NCI-H524 (cell line): ENCODE measurements at places on chromosomes 13 and 19.
A peak's percentile ranks its signal among the peaks of the same experiment; 100 is the strongest.

DNA sequence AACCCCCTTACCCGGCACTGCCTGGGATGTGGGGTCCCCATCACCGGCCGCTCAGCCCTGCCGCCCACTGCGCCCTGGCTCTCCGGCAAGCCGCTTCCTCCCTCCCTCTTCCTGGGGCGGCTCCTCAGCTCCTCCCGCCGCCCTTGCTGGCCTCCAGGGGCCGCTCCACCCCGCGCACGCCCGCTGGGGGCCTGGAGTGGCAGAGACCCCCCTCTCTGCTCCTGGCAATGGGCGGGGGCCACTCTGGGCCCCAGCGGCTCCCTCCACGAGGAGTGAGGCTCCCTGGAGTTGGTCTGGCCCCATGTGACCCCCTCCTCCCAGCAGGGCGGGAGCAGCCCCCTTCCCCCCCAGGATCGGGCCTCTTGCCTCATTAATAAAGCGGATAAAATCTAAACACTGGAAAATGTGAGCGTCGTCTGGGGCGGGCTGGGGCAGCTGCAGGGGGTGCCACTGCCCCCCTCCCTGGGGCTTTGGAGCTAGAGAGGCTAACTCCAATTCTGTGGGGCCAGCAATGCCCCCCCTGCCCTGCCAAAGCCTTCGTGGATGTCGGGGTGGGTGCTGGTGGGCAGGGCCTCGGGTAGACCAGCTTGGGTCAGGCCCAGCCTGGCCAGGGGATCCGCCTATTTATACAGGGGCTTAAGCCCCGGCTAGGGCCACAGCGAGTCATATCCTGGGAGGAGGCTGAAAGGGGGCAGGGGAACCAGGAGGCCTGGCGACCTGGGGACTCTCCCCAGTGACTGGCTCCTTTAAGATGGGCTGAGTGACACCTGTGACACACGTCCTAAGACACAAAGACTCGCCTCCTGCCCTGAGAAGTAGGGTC is at the start of gene PTGER1:
Gene PTGER1, minus strand, starts transcription at position 104 of the 823 bp plus-strand sequence. CDS start 1,034 bp downstream, outside the sequence.
- DNase-seq = peak; percentile 29

GRCh38 chr13:104750377-104750776 is 1684.2 kb upstream of the SLC10A2 start:
- no peak for DNase-seq

GRCh38 chr19:3459965-3460582 is 20.3 kb downstream of the SMIM24 start:
- DNase-seq = no peak

- no peak for DNase-seq
Observed at GRCh38 chr13:45396533-45397095, 21.6 kb downstream of the SLC25A30 start.

DNA sequence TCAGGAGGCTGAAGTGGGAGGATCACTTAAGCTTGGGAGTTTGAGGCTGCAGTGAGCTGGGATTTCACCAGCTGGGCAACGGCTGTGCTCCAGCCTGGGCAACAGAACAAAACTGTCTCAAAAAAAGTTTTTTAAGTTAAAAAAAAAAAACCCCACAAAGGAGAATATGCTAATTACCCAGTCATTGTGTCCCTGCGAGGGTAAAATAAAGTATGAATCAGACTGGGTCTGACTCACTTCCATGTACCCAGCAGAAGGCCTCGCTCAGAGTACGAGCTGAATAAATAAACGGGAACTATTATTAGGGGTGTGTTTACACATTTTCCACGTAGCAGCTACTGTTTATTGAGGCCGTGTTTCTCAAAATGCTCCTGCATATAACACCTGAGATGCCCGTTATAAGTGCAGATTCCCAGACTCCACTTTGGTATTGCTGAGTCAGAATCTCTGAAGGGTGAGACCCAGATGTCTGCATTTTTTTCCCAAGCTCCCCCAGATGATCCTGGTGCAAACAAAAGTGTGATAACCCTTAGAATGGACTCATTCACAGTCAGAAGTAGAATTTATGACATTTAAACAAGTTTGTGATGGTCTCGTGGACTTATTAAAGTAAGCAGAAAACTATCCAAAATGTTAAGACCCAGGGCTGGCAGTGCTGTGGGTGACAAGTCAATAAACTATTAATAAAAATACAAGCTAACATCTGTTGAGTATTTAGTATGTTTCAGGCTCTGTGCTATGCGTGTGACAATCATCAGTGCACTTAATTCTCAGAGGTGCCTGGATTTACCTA is 28.2 kb downstream of the KCNC3 start:
- no peak for DNase-seq

- DNase-seq = no peak
Observed at GRCh38 chr13:114334305-114335053, 20.2 kb downstream of the CHAMP1 start.

DNA sequence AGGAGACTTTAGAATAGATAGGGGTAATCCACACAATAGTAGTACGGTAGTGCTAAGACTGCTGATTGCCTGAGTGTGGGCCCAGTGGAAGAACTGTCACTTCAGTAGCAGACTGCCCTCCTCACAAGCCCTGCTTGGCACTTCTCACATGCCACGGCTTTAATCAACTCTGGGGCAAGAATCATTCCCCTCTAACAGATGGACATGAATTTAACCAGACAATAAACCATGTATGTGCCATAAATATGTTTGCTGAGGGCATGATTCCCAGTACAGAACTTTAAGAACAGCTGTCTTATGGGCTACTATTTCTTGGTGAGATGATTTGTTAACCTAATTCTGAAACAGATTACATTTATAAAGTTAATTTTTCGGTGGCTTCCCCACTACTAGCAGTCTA is 22.0 kb downstream of the DPY19L3 start:
- peak; percentile 51 for DNase-seq

GRCh38 chr13:34085204-34085603 is 267.3 kb downstream of the RFC3 start:
- DNase-seq = no peak

DNA sequence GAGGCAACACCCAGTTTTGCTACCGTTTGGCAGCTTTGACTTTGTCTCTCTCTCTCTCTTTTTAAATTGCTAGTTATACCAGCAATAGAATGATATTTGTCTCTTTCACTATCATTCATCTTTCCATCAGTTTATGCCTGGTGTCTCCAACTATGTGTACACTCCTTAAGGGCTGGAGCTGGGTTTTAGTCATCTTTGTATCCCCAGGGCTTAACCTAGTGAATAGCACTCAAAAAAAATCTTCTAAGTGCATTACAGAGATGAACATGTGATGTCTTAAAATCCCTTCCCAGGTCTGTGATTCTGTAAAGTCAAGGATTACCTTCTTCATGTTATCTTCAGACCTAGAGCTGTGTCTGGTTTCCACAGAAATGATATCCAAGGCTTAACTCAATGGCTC is 7.8 kb upstream of the UBL3 start:
- no peak for DNase-seq

GRCh38 chr19:16041991-16042386 is 34.3 kb upstream of the TPM4 start:
- no peak for DNase-seq

- no peak for DNase-seq
Observed at GRCh38 chr13:23985060-23985459, 87.8 kb upstream of the C1QTNF9B start.

- DNase-seq = no peak
Observed at GRCh38 chr19:2547721-2548120, 71.8 kb downstream of the GADD45B start.

DNA sequence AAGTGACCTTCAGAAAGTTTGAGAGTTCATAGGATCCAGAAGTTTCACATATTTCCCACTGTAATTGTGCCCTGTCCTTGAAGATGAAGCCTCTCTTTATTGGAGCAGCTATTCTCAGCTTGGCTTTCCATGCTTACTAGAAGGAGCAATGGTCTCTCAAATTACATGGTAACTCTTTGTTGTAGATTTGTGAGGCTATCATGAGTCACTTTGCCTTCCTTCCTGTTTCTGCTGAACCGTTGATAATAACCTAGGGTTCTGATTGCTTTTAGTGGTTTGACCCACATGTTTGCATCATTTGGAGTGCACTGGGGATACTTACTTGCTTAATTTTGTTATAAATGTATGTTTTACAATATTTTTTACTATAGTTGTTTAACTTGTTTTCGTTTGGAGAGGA is 772.9 kb upstream of the SLITRK6 start:
- no peak for DNase-seq

GRCh38 chr13:45064889-45065288 is 55.4 kb upstream of the GTF2F2 start:
- no peak for DNase-seq

DNA sequence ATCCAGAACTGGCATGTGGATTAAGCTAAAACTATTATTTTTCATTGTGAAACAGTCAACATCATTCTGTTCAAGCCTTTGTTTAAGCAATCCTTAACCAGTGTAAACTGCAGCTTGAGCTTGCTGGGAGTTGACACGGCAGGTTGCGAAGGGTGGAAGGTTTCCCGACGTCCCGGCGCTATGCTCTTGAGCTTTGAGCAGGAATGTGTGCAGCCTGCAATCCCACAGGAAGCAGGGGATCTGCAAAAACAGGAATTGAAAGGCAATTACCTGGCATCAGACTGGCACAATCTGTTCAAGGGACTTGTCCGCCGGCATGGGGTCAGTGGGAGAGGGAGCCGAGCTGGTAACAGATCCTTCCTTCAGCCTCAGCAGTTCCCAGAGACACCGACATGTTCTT is 586.7 kb upstream of the SGCG start:
- no peak for DNase-seq

DNA sequence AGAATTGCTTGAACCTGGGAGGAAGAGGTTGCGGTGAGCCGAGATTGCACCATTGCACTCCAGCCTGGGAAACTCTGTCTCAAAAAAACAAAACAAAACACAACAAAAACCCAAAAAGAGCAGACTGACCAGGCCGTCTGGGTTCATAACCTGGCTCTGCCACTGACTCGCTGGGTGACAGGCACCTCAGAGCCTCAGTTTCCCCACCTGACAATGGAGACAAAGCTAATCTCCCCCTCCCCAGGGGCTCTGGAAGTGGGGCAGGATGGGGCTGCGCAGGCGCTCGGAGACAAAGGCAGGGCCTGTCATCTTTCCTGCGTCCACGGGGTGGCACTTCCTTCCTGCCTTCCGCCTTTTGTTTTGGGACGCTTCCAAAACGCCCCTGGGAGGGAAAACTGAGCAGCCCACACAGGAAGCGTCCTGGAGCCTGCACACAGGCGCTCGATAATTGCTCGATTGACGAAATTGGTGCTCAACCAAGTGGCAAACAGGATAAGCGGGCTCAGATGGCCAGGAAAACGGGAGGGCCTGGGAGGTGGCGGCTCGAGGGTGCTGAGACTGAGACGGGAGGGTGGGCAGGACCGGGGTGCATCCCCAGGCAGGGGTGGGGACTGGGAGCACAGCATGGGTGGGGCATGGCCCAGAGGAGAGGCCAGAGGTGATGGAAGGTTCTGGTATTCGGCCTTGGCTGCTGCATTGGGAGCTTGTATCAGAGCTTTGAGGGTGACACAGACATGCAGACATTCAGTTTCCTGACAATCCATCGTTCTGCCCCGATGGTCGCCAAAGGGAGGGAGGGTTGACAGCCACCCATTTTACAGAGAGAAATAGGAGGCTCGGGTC is 17.8 kb downstream of the SPC24 start:
- peak; percentile 75 for DNase-seq

DNA sequence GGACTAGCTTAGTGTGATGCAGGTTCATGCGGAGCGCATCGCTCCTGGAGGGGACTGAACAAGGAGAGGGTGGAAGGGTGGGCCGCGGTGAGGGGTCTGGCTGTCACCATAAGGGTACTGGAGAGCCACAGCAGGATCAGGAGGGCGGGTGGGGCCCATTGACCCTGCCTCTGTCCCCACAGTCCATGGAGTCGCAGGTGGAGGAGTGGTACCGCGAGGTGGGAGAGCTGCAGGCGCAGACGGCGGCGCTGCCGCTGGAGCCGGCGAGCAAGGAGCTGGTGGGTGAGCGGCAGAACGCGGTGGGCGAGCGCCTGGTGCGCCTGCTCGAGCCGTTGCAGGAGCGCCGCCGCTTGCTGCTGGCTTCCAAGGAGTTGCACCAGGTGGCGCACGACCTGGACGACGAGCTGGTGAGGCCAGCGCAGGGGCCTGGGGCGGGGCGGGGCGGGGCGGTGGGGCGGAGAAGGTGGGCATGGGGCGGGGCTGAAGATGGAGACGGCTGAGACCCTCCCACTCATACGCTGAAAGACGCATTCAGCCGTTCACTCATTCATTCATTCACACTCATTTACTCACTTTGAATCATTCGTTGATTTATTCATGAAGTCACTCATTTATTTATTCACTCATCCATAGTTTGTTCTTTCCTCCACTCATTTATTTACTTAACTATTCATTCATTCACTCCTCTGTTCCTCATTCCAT is 27.5 kb upstream of the SHKBP1 start:
- peak; percentile 90 for DNase-seq

GRCh38 chr19:29277102-29277501 is 64.2 kb upstream of the UQCRFS1 start:
- DNase-seq = no peak

GRCh38 chr19:55443045-55443823 is at the start of gene SHISA7:
Gene SHISA7 (minus strand): TSS chr19:55443300. CDS start chr19:55442863, 437 bp downstream.
- no peak for DNase-seq

GRCh38 chr19:2500156-2500555 is 24.2 kb downstream of the GADD45B start:
- no peak for DNase-seq

DNA sequence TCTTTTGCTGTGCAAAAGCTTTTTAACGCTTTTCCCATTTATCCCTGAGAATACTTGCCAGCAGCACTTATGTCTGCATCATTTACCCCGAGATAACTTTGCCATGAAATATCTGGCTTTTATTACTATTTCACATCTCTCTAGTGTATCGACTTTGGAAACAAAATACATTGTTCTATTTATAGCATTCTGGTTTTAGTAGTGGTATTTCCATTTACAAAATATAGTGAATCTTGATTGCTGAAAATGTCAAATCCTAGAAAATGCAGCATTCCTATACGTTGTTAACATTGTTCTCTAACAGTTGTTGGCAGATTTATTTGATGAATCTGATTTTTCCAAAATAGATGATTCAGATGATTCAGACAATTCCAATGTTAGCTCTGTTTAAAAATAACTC is 189.3 kb upstream of the SPRY2 start:
- DNase-seq = no peak

GRCh38 chr19:40471111-40471510 is 4.3 kb downstream of the SPTBN4 start:
- no peak for DNase-seq

GRCh38 chr13:20332361-20333096 is 100.4 kb upstream of the GJB6 start:
- DNase-seq = no peak

DNA sequence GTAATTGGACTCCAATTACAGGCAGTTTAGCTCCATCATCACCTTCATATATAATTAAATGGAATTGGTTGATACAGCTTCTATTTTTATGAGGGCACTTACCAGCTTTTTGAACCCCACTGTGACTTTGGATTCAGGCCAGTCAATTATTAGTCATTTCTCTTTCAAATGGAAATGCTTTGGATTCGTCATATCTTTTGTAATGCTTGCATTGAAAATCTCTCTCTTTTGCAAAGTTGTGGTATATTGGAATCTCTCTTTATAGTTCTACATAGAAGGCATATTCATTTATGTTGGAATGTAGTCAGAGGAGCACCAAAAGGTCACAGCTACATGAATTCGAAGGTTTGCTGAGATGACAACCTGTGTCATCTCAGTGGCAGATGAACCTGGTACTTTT is 1074.3 kb upstream of the SLC10A2 start:
- DNase-seq = no peak

GRCh38 chr13:73001971-73002370 is 56.8 kb upstream of the KLF5 start:
- no peak for DNase-seq
